Effector CD4-positive, alpha-beta T cell (primary cell): ENCODE measurements at places on chromosomes 7 and 10.

GRCh38 chr7:69295977-69296376 lies 302.3 kb upstream of the AUTS2 start:
- no peak for DNase-seq

- no peak for DNase-seq
Observed at GRCh38 chr7:29100924-29101323, 45.4 kb downstream of the CPVL start.

DNA sequence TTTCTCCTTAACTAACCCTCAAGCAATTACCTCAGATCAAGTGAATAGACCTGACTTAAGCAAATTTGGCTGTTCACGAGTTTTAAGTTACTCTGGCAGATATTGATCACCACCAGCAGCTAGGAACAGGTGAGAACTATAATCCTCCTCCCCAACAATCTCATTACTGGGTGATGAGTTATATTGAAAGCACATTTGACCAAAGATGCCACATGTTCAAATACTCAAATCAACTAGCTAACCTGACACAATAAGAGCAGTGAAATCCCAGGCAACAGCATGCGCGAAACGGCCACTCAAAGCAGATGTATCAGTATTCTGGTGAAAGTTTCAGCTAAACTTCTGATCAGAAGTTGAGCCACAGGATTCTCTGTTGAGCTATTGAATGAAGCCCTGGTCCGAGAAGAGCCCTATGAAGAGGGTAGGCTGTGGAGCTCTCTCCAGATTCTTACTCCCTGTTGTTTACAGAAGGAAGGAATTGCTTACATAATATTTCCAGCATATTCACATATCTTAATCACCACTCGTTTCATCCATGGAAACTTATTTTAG lies 52.6 kb downstream of the CAV1 start:
- DNase-seq = no peak

- no peak for DNase-seq
Observed at GRCh38 chr10:86700851-86701617, 32.7 kb downstream of the LDB3 start.

DNA sequence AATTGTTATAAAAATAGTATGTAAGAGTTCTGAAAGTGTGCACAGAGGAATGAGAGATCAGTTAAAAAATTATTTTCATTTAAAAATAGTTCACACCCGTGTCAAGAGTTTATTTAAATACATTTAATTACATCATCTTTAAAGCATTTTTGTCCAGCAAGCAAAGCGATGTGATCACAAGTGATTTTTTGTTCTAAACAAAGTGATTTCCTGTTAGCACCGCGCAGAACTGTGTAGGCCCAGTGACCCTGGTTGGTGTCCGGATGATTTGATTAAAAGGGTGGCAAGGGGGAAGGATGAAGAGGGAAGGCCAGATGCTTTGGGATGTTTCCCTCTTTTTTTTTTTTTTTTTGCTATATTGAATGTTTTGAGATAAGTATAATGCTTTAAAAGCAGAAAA lies 227.8 kb upstream of the PITRM1 start:
- DNase-seq = no peak

DNA sequence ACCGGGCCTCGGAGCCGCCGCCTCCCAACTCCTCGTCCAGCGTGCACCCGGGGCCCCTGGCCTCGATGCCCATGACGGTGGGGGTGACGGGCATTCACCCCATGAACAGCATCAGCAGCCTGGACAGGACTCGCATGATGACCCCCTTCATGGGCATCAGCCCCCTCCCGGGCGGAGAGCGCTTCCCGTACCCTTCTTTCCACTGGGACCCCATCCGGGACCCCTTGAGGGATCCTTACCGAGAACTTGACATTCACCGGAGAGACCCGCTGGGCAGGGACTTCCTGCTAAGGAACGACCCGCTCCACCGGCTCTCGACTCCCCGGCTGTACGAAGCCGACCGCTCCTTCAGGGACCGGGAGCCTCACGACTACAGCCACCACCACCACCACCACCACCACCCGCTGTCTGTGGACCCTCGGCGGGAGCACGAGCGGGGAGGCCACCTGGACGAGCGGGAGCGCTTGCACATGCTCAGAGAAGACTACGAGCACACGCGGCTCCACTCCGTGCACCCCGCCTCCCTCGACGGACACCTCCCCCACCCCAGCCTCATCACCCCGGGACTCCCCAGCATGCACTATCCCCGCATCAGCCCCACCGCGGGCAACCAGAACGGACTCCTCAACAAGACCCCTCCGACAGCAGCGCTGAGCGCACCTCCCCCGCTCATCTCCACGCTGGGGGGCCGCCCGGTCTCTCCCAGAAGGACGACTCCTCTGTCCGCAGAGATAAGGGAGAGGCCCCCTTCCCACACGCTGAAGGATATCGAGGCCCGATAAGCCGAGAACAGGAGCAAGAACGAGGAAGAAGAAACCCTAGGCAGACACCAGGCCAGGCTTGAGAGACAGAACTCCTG lies 341.5 kb upstream of the GALNT17 start:
- DNase-seq = no peak

DNA sequence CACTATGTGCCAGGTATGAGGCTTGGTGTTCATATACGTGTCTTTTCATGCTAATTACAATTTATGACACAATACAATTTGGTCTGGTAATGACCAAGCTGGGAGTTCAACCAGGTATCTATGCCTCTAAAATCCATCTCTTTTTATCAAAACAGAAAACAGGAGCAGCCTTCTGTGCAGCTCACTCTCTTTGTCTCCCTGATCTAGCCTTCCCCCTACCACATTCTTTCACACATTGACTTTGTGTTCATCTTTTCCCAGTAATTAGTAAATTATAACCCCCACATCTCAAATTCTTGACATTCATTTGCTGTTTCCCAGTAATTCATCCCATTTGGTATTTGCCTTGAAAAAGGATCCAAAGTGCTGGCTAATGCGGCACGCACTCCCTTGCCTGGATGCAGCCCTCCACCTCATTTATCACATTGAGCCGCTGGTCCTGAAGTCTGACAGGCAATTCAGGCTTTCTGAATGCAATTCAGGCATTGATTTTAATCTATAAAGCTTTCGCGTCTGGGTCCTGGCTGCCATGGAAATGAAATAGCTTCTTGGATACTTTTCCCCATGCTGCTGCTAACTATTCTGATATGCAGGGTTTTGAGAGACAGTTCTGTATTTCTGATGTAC lies 112.5 kb upstream of the ANKRD1 start:
- DNase-seq = no peak

DNA sequence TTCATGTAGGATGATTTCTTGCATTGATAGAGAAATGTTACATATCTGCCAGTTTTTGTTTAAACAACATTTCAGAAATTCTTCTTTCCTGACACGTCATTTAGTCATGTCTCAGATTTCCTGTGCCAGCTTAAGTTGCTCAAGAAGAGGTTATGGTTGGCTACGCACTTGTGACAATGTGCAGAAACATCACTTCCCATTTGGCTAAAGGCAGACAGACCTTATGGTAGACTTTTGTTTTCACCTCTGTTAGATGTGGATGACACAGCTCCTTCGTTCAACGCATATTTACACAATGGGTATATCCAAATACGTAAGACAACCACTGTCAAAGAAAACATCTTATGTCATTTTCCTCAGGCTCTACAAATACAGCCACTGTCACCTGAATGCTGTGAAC lies 125.8 kb downstream of the DOCK4 start:
- DNase-seq = no peak

DNA sequence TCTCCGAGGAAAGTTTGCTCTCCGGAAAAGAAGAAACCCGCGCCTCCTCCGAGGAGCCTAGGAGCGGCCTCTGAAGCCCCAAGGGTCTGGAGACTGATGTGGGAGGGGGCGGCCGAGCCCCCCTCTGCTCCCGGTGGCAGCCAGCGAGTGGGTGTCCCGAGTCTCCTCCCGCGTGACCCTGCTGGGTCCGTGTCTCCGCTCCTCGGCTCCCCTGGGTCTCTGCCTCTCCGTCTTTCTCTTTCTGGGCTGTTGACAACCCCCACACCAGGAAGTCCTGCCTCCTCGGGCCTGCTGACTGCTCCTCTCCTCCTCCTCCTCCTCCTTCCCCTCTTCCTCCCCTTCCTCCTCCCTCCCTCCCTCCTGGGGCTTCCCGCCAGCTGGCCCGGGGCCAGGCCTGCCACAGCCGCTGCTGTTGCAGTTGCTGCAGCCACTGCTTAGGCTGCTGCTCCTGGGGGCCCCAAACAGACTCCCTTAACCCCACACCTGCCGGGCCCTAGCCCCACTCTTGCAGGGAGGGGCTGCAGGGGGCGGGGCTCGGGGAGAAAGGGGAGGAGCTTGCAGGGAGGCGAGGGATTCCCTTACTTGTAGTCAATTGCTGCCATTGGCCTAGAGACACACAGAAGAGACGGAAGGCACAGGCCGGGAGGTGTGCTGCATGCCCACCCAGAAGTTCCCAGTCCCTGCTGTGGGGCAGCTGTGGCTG lies at the start of gene TSC22D4:
TSS of gene TSC22D4 (minus strand) at position 257 of the 703 bp plus-strand sequence. CDS start 1,176 bp downstream, outside the sequence.
- DNase-seq = peak; percentile 86

- DNase-seq = no peak
Observed at GRCh38 chr10:126647116-126647515, 23.4 kb downstream of the C10orf90 start.

GRCh38 chr7:145951566-145951965 lies 165.0 kb upstream of the CNTNAP2 start:
- DNase-seq = no peak

GRCh38 chr10:96960872-96961271 lies 128.8 kb downstream of the LCOR start:
- no peak for DNase-seq

DNA sequence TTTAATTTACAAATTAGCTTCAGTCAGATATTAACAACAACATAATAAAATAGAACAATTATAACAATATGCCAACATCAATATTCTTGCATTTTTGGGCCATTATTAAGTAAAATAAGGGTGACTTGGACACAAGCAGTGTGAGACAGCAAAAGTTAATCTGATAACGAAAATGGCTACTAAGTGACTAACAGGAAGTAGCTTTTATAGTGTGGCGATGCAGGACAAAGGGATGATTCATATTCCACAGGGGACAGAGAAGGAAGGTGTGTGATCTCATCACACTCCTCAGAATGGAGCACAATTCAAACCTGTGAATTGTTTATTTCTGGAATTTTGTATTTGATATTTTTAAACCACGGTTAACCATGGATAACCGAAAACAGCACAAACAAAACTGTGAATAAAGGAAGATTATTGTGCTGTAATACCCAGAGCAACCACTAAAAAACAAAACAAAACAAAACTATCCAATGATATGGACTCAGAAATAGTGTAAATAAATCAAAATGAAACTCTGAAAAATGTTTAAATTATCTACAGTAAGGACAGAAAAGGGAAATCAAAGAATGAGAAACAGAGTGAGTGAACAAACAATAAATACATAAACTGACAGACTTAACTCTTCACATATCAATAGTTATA lies 66.9 kb upstream of the TFEC start:
- DNase-seq = no peak

GRCh38 chr10:33279811-33280602 lies 54.5 kb downstream of the NRP1 start:
- no peak for DNase-seq

GRCh38 chr7:41816111-41816510 lies 113.2 kb upstream of the INHBA start:
- DNase-seq = no peak

DNA sequence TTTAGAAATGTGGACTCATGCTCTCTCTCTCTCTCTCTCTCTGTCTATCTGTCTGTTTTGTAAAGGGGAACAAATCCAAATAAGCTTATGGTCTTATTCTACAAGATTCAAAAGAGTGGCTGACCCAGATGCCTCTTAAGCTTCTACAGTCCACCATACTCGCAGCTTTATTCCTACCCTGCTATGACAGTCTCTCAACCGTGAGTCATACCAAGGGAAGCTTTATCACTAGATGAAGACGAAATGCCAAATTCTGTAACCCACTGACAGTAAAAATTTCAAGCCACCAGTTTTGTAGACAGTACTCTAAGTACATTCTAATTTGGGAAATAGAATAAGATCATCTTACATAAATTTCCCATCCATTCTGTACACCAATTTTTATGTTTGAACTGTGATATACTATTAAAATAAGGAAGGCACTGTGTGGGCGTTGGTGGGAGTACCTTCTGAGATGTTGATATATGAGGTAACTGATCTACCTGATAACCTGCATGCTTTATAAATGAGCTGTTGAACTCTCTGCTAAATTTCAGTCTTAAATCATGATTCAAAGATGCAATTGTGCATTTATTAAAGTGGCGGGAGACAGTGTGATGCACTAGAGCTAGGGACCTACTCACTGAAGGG lies 153.2 kb downstream of the KLF6 start:
- no peak for DNase-seq

DNA sequence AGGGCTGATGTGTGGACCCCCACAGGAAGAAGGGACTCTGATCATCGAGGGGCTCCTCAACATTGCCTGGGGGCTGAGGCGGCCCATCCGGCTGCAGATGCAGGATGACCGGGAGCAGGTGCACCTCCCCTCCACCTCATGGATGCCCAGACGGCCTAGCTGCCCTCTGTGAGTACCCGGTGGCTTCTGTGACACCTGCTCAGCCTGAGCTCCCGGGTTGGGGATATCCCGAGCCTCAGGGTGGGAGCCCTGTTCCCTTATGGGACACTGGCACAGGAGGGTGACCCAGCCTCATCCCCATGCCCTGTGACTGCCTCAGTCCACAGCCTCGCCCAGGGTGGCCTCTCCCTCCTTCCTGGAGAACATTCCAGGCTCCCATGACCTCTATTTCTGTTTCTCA lies 3.9 kb upstream of the DEPP1 start:
- no peak for DNase-seq

DNA sequence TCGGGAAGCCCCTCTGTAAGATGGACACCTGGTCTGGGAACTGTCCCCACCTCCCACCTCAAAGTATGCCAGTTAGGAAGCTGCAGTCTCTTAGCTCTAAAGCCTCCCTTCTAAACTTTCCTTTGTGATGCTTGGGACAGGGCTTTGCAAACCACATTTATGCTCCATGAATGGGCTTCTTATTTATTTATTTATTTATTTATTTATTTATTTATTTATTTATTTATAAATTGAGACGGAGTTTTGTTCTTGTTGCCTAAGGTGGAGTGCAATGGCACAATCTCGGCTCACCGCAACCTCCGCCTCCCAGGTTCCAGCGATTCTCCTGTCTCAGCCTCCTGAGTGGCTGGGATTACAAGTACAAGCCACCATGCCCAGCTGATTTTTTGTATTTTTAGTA lies 1009.4 kb downstream of the TYW1 start:
- DNase-seq = no peak

- DNase-seq = no peak
Observed at GRCh38 chr10:88115407-88115806, 252.0 kb downstream of the PTEN start.

- no peak for DNase-seq
Observed at GRCh38 chr7:25759286-25759685, 392.7 kb upstream of the NFE2L3 start.

DNA sequence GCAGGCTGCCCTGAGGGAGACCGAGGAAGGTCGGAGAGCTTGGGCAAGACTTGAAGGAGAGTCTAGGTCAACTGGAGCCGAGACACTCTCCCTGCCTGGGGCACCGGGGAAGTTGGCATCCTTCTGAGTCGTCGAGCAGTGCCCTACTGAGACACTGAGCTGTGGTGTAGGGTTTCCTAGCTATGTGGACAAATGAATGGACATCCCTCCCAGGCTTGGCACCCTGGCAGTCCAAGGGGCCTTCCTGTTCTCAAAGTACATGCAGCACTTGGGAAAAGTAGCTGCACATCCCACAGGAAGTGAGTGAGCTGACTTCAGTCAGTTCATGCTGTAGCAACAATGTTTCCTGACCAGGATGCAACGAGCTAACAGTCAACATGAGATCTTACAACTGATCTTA lies 57.2 kb upstream of the INPP5A start:
- DNase-seq = no peak

- DNase-seq = no peak
Observed at GRCh38 chr7:33108554-33109004, 625 bp downstream of the RP9 start.
